ENCODE measurements at places on chromosomes 5 and 9.

- DNase-seq = no peak
Measured at GRCh38 chr9:78777747-78778146, 480.8 kb downstream of the PSAT1 start.

- no peak for DNase-seq
Measured at GRCh38 chr9:121783521-121784507, 132.4 kb downstream of the DAB2IP start.

- DNase-seq = no peak
Measured at GRCh38 chr5:78610163-78610583, 38.4 kb downstream of the LHFPL2 start.

DNA sequence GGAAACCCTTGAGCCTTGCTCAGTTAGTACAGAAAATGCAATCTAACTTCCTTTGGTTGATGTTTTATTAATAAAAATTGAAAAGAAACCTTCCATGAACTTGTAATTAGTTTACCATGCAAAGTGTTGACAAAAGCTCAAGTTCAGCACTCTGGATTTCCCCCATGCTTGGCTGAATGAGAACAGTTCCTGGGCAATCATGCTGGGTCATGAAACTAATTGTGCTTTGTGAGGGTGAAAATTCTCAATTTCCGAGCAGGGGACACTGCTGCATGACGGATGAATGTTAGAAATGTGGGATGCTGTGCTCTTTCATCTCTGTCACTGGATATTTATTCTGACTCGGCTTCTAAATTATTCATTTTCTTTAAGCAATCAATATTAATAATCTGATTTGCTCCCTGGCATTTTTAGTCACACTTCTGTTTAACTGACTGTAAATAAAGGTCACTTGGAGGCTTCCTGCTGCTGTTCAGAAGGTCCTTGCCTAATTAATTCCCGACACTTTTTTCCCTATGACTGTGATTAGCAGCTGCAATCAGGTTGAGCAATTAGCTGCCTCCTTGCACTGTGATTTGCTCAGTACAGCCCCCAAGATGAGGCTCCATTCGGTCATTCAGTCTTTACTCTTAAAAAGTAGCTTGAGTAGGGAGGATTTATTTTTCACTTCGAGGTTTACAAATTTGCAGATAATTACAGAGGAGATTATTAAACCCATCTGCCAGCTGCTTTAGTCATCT lies 678.1 kb upstream of the ZNF608 start:
- no peak for DNase-seq

DNA sequence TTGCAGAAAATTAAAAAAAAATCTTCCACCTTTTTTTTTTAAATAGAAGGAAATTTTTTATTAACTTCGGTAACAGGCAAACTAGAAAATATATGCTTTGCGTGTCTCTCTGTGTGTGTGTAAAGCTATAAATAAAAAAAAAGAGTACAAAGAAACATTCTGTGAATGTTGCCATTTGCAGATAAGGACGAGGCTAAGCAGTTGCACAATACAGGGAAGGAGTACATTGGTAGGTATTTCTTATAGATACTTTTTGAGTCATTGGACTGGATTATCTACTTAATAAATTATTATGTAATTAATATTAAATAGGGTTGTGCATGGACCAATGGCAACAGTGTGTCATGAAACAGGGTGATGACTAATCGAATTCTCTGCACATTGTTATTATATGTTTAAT lies 102.4 kb downstream of the CAMK4 start:
- DNase-seq = no peak

DNA sequence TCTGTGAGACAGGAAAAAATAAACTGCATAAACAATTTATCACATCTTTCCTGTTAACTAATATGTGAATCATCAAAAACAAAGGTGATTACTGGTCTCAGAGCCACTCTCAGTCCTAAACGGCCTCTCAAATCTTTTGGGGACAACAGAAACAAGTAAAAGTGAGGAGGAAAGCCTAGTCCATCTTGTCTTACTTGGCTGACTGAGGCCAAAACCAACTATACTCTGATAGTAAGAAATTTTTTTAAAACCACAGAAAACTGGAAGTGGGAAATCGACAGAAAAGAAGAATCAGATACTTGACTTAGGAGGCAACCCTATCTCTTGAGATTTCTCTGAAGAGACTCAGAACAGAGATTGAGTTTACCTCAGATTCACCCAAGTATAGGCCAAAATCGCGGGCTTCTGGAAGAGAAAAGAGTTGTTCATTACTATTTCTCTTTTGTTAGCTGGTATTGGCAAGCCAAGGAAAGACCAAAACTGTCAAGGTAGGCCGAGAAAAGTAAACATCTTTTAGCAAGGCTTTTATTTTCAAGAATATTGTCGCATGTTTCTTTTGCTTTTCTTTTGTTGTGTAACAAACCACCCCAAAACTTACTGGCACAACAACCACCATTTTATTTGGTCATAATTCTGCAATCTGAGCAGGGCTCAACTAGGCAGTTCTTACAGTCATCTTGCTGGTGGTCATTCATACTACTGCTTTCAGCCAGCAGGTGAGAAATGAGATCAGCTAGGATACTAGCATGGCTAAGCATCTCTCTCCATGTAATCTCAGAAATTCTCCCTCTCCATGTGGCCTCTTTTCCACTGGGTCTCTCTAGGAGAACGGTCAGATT lies 46.1 kb downstream of the RFX3 start:
- no peak for DNase-seq

GRCh38 chr9:9469271-9469670 lies 1143.5 kb downstream of the PTPRD start:
- DNase-seq = no peak

- no peak for DNase-seq
Measured at GRCh38 chr9:114163517-114163951, 8.2 kb downstream of the COL27A1 start.

- DNase-seq = no peak
Measured at GRCh38 chr5:14341571-14342230, 198.6 kb downstream of the TRIO start.

DNA sequence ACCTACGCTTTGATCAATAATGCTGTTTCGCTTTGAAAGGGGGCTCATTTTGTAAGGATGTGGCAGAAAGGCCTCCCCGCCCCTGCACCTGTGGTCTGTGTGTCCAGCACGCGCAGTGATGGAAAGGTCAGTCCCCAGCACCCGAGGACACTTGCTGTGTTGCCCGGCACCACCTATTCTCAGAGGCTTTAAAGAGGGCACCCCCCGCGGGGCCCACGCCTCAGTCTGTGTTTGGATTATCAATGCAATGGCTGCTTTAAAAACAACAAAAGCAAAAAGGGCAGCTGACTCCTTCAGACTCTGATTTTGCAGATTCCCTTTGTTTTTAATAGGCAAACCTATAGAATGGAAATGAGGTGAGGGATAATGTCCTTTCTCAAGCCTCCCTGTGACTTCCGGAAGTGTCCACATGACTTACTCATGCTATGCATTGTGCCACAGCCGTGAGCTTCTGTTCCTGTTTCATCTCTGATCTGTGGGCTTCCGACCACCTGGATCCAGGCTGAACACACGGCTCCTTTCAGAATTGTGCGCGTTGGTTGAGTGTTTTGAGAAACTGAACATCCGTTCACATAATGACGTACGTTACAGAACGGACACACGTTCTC lies 416.2 kb downstream of the IRX2 start:
- DNase-seq = no peak

GRCh38 chr5:38551030-38552017 lies 5.1 kb downstream of the LIFR start:
- DNase-seq = no peak

GRCh38 chr5:13107537-13107936 lies 837.0 kb downstream of the DNAH5 start:
- no peak for DNase-seq

DNA sequence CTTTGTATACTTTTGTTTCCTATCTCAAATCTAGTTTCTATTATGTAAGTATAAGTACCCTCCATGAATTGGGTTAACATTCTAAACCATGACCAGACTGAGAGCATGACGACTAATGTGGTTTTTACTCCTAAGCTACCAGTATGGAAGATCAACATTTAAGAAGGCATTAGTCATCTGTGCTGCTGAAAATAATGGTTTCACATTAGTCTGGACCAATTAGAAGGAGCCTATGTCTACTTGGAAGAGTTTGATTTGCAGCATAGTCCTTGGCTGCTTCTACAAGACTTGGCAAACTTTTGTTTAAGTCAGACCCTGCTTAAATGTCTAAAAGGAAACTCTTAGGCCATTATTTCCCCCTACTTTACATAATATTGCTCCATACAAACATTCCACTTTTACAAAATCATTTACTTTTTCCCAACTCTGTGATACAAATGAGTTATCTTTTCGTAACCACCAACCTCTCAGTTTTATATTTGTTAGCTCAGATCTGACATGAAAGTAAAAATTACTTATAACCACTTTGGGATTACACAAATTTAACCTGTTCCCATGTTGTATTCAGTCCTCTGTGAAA lies 186.7 kb downstream of the COMMD10 start:
- no peak for DNase-seq

DNA sequence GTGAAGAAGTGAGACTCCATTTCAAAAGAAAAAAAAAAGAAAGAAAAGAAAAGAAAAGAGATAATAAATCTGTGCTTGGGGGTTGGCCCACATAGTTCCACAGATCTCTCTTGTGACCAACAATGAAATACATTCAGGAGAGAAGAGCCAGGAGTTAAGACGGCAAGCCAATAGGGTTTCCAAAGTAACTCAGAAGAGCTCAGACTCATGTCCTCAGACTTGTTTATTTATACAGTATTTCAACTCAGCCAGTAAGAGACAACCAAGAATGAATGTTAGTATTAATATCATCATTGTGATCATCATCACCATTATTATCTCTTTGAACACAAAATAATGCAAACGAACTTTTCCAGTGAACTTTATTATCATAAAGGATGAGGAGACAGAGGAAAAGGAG lies 140.2 kb downstream of the GLIS3 start:
- no peak for DNase-seq

DNA sequence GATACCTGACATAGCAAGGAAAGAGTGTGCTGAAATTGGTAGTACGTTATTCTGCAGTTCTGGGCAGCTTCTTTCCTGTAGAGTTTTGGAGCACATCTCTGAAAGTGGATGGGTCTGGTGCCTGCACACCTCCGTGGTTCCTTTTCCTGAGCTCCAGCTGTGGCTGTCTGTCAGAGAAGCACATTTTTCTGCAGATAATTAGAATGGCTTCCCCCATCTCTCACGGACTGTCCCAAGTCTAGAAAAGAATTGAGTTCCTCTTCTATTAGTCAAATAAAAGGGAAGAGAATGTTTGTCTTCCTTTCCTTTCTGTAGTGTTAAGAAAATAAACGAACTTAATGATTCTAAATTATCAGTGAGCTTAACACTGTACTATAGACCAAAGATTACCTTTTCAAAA lies 55.7 kb downstream of the VCAN start:
- no peak for DNase-seq

GRCh38 chr5:547086-547924 lies 23.1 kb upstream of the SLC9A3 start:
- no peak for DNase-seq

- no peak for DNase-seq
Measured at GRCh38 chr5:10885026-10885425, 124.0 kb upstream of the DAP start.
